Suprapubic skin (tissue), 4 donors: ENCODE measurements at places on chromosomes 11 and 22.

DNA sequence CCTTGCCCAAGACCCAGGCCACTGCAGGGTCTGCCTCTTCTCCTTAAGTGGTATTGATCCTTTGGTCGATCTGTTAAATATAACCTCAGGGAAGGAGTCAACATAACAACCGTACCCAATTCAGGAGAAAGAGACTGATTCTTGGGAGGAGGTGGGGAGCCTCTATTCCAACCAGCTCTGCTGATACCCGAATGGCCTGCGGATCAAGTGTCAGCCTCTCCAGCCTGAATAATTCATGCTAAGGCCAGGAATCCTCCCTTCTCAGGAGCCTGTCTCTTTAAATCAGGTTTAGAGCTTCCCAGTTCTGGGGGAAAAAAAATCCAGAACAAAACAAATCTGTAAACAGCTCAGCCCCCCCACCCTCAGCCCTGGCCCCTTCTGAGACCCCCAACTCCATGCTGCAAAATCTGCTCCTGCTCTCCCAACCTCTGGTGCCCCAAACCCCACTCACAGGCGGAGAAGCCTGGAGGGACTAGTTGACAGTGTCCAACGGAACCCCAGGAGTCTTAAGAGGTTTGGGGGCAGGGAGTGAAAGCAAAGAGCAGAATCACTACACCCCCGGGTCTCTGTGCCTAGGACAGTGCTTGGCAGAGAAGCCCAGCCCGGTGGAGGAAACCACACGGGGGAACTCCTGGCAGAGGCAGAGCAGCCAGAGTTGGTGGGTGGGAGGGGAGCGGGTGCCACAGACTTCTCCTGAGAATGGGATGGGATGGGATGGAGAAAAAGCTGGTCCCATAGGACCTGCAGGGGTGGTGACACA, 863 bp upstream of the TPBGL start:
- DNase-seq = peak; percentile 56

DNA sequence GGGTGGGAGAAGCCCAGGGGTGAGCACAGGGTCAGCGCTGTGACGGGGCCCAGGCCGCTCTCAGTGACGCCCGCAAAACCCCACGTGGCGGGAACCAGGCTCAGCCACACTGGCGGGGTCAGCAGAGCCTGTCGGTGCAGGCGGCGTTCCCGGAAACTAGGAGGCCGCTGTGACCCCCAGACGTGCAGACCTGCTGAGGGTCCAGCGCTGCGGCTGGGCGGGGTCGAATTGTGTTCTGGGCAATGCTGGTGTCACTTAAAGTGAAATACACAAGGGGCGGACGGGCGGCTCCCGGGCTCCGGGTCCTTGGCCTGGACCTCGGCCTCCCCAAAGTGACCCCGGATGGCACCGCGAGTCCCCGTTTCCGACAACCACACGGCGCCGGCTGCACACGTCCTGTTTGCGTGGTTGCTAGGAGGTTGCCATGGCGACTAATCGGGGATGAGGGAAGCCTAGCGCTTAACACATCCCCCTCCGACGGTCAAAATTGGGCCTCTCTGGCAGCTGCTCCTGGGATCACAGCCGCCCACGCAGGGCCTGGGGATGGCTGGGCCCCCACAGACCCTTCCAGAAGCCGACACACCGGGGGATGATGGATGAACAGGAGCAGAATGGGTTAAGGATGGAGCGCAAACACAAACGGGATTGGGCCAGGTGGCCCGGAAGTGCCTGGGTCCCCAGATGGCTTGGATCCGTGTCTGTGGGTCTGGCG, 81.7 kb upstream of the PRR5 start:
- DNase-seq = peak; percentile 81

DNA sequence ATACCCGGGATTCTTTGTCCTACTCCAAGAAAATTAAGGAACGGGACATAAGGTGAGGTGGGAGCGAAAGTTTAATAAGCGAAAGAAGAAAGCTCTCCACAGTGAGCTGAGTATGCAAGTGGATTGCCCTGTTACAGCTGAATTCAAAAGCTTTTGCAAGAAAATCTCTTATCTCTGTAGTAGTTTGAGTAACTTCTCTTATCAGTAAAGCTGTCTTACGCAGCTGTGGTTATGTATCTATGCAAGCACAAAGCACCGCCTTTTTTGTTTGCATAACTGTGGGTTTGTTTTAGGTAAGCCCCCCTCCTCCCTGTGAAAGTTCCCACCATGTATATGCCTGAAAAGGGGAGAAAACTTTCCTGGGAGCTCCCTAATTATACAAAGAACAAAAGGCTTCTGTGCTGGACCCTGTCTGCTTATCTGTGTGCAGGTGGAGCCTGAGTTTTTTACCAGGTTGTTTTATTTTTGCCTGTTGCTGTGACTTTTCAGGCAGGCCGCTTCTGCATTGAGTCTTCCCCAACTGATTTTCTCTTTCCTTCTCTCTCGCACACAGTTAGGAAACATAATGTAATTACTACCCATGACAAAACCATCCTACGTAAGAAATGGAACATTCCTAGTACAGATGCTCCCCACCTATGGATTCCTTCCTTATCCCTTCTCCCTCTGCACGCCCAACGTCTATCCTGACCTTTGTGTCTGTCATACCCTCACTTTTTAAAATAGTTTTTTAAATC, 837 bp upstream of the PLAAT5 start:
- no peak for DNase-seq

- no peak for DNase-seq
These were observed 20.3 kb downstream of the TMPRSS5 start for GRCh38 chr11:113685654-113686359.

- no peak for DNase-seq
These were observed 424.7 kb upstream of the KIRREL3 start for GRCh38 chr11:127425281-127425680.

GRCh38 chr11:128472128-128473089, 114.9 kb downstream of the ETS1 start:
- no peak for DNase-seq

GRCh38 chr22:36162127-36163034, 1.8 kb upstream of the APOL3 start:
- DNase-seq = no peak

- peak; percentile 29 for DNase-seq
These were observed 7.3 kb upstream of the MCAM start for GRCh38 chr11:119324189-119324588.

DNA sequence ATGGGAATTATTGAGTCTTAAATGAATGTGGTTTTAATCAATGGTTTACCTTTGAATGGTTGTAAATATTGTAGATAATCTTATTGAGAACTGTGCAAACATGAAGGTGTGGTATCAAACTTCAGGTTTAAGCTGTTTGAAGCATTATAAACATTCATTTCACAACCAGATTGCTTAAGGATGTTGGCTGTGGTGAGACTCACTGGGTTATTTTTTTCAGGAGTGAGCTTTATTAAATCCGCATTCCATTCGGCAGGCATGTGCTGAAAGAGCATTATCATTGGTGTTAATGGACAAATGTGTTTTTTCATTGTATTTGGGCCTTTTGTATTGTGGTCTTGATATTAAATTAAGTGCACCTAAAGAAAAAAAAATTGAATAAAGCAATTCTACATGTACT, 9.7 kb downstream of the MMP3 start:
- no peak for DNase-seq

GRCh38 chr11:130786586-130786985, 129.7 kb downstream of the SNX19 start:
- DNase-seq = no peak

DNA sequence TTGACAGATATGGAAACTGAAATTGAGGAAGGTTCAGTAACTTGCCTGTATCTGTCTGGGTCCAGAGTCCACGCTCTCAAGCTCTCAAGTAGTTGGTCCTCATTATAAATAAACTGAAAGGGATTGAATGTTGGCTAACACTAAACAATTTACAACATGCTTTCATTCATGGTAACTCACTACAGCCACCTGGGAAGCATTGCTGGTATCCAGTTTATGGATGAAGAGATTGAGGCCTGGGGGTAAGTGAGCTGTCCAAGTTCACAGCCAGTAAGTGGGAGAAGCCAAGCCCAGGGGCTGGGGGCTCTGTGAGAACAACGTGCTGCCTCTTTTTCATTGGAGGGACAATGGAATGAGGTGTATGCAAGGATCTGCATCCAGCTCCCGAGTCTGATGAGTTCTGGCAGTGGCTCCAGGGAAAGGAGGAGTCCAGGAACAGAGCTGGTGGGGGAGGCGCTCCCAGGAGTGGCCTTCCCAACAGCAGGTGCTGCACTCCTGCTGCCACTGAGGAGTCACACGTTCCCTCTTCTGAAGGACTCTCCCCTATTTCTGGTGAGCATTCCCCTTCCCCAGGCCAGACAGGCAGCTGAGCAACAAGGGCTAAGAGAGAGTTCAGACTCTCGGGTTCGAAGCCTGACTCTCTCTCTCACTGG, 175.8 kb downstream of the CSNK2A3 start:
- no peak for DNase-seq
